Calu3 (cell line): ENCODE measurements at places on chromosomes 16 and 17. TPM values are rescaled to one million over a fixed set of nuclear protein-coding genes. Genes with fewer than 3 reads are reported as not detected.

KRTAP2-3 gene
- 9.4 and 18.2 TPM in 2 replicates for total RNA-seq

TEX19 gene
- total RNA-seq, result not detected in 2 replicates

SLC16A5 gene
- total RNA-seq, result 124 and 187 TPM in 2 replicates

TBC1D28 gene
- not detected in 2 replicates for total RNA-seq

DNAJC7 gene
- 184 and 193 TPM in 2 replicates for total RNA-seq

- H3K36me3 ChIP-seq, result no peaks in the 10 kb centered on the region
- no peak overlapping the region for H3K4me3 ChIP-seq
- H3K27ac ChIP-seq, result no peak overlapping the region
- no peaks in the 10 kb centered on the region for H3K4me1 ChIP-seq
- DNase-seq, result no peak
These were observed 9.6 kb upstream of the AKAP10 start for GRCh38 chr17:19986941-19987861.

DNA sequence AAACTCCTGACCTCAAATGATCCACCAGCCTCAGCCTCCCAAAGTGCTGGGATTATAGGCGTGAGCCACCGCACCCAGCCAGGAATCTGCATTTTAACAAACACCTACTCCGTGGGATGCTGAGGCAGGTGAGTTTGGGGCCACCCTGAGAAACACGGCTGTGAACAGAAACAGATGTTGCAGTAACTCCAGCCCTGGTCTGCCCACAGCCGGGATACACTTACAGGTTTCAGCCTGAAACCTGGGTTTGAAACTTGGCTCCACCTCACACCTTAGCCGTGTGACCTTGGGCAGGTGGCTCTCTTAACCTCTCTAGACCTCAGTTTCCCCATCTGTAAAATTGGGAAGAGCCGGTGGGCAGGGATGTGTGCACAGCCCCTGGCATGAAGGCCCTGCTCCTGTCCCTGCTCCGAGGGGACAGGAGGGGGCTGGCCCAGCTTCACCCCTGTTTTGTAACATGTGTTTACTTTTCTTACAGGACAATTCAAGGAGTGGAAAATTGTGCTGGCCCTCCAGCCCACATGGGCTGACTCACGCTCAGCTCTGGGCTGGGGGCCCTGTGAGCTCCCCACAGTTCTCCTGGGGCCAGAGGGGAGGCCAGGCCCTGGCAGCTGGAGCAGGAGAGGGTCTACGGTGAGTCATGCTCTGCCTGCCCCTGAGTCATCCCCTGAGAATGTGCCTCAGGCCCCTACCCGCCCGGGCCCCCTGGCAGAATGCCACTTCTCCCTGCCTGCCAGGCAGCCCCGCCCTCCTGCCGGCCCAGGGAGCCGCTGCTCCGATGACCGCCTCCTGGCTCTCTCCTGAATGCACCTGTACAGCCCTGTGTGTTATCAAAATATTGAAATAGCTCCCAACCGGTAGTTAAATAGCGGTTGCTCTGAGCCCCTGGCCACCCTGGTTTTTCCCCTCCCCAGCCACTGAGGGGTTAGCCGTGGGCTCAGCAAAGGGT is 7.7 kb upstream of the PPL start:
- peaks cover 76% of the 10 kb centered on the region for H3K4me1 ChIP-seq
- H3K27me3 ChIP-seq, result no peaks in the 10 kb centered on the region
- H3K27ac ChIP-seq, result peak overlapping the region; percentile 89
- DNase-seq, result peak; percentile 100
- peak overlapping the region; percentile 54 for H3K4me3 ChIP-seq
- peaks cover 30% of the 10 kb centered on the region for H3K36me3 ChIP-seq

DNA sequence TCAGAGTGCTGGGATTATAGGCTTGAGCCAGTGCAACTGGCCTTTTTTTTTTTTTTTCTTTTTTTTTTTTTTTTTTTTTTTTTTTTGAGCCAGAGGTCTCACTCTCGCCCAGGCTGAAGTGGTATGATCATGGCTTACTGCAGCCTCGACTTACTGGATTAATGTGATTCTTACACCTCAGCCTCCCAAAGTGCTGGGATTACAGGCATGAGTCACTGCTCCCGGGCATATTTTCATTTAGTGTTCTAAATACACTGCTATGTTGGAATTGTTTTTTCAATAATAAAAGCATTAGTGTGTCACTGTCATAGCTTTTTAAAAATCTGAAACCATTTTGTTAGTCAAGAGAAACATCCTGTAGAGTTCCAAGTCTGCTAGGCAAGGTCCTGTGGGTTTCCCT is 40.3 kb downstream of the NDE1 start:
- no peak for DNase-seq
- peaks cover 62% of the 10 kb centered on the region for H3K36me3 ChIP-seq
- H3K27me3 ChIP-seq, result no peaks in the 10 kb centered on the region
- H3K4me3 ChIP-seq, result no peak overlapping the region
- H3K4me1 ChIP-seq, result no peaks in the 10 kb centered on the region
- no peak overlapping the region for H3K27ac ChIP-seq

- H3K27me3 ChIP-seq, result peaks cover 33% of the 10 kb centered on the region
- DNase-seq, result no peak
- H3K4me3 ChIP-seq, result no peak overlapping the region
- H3K36me3 ChIP-seq, result no peaks in the 10 kb centered on the region
These were observed 225.1 kb downstream of the ZNF423 start for GRCh38 chr16:49630783-49631182.

GRCh38 chr17:1496869-1497268 is 4.4 kb upstream of the MYO1C start:
- peaks cover 5% of the 10 kb centered on the region for H3K36me3 ChIP-seq
- H3K4me3 ChIP-seq, result no peak overlapping the region
- no peak for DNase-seq
- H3K27ac ChIP-seq, result no peak overlapping the region

GRCh38 chr16:65114527-65114926 is 7.3 kb downstream of the CDH11 start:
- DNase-seq, result no peak
- H3K27me3 ChIP-seq, result no peaks in the 10 kb centered on the region

- H3K27ac ChIP-seq, result no peak overlapping the region
- DNase-seq, result no peak
- peaks cover 24% of the 10 kb centered on the region for H3K27me3 ChIP-seq
- no peak overlapping the region for H3K4me3 ChIP-seq
- peaks cover 10% of the 10 kb centered on the region for H3K4me1 ChIP-seq
- H3K36me3 ChIP-seq, result no peaks in the 10 kb centered on the region
These were observed 28.4 kb downstream of the CDH13 start for GRCh38 chr16:82655072-82655714.

DNA sequence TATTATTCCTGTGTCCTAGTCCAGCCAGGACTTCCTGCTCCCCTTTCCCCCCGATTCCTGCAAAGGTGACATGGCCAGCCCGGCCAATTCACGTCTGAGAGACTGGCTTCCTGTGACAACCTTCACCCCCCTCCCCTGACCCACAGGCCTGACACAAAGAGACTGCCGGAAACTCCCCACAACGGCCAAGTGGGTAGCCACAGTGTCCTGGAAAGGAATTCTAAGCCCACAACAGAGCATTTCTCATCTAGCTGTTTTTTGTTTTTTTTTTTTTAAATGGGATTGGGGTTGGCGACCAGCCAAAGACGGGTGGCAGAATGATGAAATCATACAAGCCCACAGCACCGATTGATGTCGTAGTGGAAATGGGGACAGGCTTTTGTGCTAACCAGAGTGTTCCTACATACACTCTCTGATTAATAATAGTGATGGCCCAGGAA is 2.8 kb upstream of the XAF1 start:
- H3K4me3 ChIP-seq, result no peak overlapping the region
- peaks cover 6% of the 10 kb centered on the region for H3K27me3 ChIP-seq
- H3K4me1 ChIP-seq, result peaks cover 25% of the 10 kb centered on the region
- peak overlapping the region; percentile 73 for H3K27ac ChIP-seq

- H3K27ac ChIP-seq, result peak overlapping the region; percentile 96
- no peaks in the 10 kb centered on the region for H3K27me3 ChIP-seq
- peak; percentile 94 for DNase-seq
- H3K4me1 ChIP-seq, result peaks cover 61% of the 10 kb centered on the region
- H3K36me3 ChIP-seq, result peaks cover 59% of the 10 kb centered on the region
These were observed 36.5 kb downstream of the FA2H start for GRCh38 chr16:74738113-74738541.

DNA sequence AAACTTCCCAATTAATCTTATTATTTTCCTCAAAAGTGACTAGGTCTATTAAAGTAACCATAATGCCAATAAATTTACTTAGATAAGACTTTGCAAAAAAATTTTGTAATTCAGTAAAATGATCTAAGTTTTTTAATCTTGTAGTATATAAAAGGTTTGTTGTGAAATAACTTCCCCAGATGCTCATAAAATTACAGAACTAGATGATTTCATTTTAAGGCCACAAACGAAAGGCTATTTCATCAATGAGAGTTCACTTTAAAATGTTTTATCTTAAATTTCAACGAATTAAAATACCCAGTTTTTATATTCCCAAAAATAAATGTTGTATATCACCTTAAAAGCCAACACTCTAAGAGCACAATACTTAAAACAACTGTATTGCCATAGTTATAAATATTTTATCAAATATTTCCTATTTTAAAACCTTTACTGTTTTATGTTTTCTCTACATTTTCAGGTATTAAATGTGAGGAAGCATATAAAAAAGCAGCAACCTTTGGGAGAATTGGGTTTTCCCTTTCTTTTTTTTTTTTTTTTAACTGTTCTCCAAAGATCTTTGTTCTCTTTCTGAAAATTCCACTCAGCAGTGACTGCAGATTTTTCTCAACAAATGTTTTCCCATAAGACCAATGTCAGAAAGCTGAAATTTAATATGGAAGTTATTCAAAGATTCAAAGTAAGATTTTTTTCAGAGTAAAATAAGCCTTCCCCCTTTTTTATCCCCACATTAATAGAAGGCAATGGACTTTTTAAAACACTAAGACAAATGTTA is 169.9 kb downstream of the CYB561 start:
- peak overlapping the region; percentile 92 for H3K27ac ChIP-seq
- no peak overlapping the region for H3K4me3 ChIP-seq
- peaks cover 20% of the 10 kb centered on the region for H3K4me1 ChIP-seq
- H3K27me3 ChIP-seq, result no peaks in the 10 kb centered on the region

DNA sequence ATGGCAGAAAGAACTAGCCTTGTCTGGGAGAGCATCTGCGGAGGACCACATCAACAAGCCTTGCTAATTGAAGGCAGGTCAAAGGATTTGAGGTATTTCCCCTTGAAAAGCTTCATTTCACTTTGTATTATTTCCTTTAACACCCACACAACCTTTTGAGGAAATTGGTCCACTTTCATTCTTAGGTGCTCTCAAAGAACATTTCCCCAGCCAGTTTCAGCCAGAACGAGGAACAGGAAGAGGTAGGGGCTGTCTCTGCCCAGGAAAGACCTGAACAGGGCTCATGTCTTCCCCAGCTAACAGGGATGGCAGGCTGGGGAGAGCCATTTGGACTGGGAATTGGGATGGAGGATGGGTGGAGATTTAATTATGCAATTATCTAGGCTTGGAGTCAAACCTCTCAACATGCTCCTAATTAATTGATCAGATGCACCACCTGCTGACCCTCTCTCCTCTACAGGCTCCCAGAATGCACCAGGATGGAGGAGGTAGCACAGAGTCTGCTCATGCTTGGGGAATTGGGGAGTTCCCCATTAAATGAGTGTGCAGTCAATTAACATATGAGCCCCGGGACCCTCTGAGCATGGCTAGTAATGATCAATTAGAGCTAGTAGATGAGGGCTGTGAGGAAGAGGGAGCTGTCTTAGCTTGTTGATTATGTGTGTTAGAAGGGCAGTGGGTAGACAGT is 84.6 kb downstream of the GP2 start:
- H3K4me1 ChIP-seq, result no peaks in the 10 kb centered on the region
- peaks cover 69% of the 10 kb centered on the region for H3K27me3 ChIP-seq
- no peak overlapping the region for H3K27ac ChIP-seq
- DNase-seq, result no peak

- H3K27me3 ChIP-seq, result no peaks in the 10 kb centered on the region
- H3K4me3 ChIP-seq, result no peak overlapping the region
- peaks cover 20% of the 10 kb centered on the region for H3K4me1 ChIP-seq
- no peak for DNase-seq
- H3K36me3 ChIP-seq, result peaks cover 78% of the 10 kb centered on the region
- peak overlapping the region; percentile 17 for H3K27ac ChIP-seq
These were observed 11.2 kb downstream of the SLC16A3 start for GRCh38 chr17:82239926-82240505.

DNA sequence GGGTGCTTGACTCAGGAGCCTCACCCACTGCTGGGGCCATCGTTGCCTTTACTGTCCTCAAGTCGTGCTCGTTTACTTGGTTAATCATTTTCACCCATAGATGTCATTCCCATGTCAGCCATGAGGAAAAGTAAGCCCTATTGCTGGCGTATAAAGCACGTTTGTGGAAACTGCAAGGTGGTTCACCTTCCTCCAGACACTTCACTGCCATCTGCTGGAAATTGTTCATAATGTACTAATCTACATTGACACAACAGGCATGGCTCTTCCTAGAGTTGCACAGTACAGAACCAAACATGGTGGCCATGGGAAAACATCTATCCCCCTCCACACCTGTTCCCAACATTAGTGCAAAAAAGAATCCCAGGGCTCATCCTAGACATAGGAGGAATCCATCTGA is 116.6 kb downstream of the ZNF18 start:
- no peaks in the 10 kb centered on the region for H3K4me1 ChIP-seq
- no peaks in the 10 kb centered on the region for H3K27me3 ChIP-seq
- no peaks in the 10 kb centered on the region for H3K36me3 ChIP-seq
- DNase-seq, result no peak
- H3K27ac ChIP-seq, result no peak overlapping the region
- H3K4me3 ChIP-seq, result no peak overlapping the region

- no peak for DNase-seq
- peaks cover 27% of the 10 kb centered on the region for H3K36me3 ChIP-seq
- no peaks in the 10 kb centered on the region for H3K27me3 ChIP-seq
These were observed 1.4 kb upstream of the CYB561 start for GRCh38 chr17:63447471-63448009.

- H3K27me3 ChIP-seq, result peaks cover 54% of the 10 kb centered on the region
- peak; percentile 70 for DNase-seq
- no peak overlapping the region for H3K27ac ChIP-seq
- H3K4me3 ChIP-seq, result no peak overlapping the region
These were observed 21.2 kb upstream of the MON1B start for GRCh38 chr16:77169650-77170236.

DNA sequence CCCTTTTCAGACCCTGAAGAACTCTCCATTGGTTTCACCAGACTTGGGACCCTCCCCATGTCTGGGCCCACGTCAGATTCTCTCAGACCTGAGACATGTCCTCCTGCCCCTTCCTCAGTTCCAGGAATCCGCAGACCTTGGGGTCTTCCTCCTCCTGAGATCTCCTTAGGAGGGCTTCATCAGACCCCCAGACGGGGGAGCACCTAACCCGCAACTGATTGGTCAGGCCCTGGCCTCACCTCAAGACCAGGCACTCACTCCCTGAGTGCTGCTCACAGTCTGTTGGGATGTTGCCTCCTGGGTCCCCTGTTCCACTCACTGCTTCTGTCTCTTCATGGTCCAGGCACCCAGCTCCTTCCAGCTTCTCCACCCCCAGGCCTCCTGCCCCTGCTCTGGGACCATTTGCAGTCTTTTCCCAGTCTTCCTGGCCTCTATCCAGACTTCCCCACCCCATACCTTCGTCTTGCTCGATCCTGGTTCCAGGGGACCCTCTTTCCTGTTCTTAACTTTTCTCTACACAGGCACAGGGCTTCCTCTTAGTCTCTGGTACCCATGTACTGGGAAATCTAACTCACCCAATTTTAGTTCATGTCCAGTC is 1.2 kb downstream of the GID4 start:
- no peaks in the 10 kb centered on the region for H3K27me3 ChIP-seq
- H3K36me3 ChIP-seq, result peaks cover 31% of the 10 kb centered on the region
- H3K4me3 ChIP-seq, result peak overlapping the region; percentile 95
- H3K4me1 ChIP-seq, result peaks cover 31% of the 10 kb centered on the region
